ENCODE measurements at places on chromosomes 7 and 10.
A peak's percentile ranks its signal among the peaks of the same experiment; 100 is the strongest.

DNA sequence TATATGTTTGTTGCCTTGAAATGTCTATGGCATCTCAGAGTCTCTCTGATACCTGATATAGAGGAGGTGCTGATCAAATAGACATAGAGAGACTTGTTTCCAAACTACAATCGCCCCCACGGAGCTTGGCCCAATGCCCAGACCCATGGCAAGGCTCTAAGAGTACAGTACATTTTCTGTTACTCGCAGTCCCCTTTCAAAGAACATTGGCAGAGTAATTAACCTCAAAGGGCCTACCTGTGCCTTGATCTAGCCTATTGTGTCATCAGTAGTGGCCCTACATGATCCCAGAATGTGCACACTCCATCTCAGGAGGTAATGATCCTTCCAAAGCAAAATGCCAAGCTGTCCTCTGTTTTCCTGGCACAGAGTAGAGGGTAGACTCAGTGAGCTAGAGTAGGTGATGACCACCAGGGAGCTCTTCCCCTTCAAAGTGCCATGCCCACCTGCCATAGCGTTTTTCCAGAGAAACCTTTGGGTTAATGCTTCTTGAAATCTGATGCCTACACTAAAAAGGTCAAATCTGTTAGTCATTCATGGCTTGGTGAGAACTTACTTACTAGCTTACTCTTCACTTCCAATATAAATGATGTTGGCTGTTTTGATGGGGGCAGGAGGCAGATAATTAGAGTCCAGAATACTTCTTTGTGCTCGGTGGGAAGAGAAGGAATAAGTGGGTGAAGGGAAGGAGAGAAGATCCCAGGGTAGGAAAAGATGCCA lies 41.2 kb upstream of the ACSL5 start:
- DNase-seq: no peak

DNA sequence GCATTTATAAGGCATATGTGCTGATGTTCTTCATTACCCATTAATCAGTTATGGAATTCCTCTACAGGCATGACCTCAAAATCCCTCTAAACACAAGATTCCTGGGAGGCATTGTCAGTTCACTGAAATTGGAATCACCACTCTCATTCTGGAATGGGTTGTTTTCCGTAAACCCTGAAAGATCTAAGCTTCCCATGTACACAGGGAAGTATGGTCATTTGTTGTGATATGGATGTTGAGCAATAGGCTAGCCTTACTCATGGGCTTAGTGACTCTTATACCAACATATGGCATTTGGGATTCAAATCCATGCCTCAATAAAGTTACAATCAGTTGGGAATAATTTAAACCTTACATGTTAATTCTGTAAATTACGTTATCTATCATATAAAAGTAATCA lies 258.0 kb downstream of the XPNPEP1 start:
- no peak for DNase-seq

DNA sequence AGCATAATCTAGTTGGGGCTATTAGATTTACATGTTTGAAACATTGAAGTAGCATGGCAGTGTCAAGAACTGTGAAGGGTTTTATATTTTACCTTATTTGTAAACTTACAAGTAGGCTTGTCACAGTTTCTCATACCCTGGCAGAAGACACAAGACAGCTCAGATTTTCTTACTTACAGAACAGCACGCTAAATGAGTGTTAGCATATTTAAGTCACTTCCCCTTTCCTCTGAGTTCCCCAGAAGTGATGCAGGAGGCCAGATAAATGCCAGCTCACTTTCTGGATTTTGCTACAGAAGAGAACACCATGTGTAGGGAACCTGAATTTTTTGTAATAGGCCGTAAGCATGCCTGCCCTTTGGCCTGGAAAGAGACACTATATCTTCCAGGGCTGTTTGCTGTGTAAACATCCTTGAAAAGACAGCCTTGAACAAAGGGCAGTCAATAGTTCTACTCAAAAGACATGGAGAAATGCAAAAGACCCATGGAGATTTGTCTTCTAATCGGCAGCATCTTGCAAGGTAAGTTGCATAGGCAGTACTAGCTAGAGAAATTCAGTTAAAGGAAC lies 279.1 kb downstream of the PHF14 start:
- DNase-seq: no peak

- peak; percentile 80 for DNase-seq
These were observed 206.7 kb upstream of the PLXNA4 start for GRCh38 chr7:132782777-132783640.

DNA sequence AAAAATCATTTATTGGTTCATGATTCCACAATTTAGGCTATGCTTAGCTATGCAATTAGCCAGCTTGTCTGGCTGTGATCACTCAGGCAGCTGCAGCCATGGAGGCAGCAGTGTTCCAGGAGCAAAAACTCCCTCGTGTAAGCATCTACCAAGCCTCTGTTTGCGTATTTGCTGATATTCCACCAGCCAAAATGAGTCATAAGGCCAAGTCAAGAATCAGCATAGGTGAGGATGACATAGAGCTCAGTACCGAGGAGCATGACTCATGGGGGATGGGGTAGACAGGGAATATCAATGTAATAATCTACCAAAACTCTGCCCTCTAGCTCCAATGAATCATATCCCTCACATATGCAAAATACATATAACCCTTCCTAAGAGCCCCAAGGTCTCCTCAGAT lies 63.3 kb downstream of the IMMP2L start:
- DNase-seq: peak; percentile 92

GRCh38 chr7:73615886-73616285 lies 8.4 kb downstream of the MLXIPL start:
- peak; percentile 35 for DNase-seq

GRCh38 chr10:3926675-3927525 lies 141.9 kb upstream of the KLF6 start:
- DNase-seq: no peak

DNA sequence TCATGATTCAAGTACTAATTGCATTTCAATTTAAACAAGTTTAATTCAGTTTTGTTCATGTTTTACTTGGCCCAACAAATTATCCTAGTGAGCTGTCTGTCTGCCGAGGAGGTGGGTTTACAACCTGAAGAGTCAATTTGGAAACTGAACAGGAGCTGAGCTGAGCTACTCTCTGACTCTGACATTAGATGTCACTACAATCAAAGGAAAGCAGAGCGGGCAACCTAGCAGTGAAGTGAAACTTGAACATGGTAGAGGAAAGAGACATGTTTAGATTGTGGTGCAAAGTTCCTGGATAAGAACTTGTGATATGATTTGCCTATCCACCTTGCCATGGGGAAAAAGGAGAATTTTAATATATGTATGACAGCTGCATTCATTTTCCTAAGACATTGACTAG lies 9.6 kb upstream of the AGR3 start:
- peak; percentile 61 for DNase-seq
